Suppressor macrophage treated with lipopolysaccharide for 4 hours (primary cell): ENCODE measurements at places on chromosomes 2 and 18.

DNA sequence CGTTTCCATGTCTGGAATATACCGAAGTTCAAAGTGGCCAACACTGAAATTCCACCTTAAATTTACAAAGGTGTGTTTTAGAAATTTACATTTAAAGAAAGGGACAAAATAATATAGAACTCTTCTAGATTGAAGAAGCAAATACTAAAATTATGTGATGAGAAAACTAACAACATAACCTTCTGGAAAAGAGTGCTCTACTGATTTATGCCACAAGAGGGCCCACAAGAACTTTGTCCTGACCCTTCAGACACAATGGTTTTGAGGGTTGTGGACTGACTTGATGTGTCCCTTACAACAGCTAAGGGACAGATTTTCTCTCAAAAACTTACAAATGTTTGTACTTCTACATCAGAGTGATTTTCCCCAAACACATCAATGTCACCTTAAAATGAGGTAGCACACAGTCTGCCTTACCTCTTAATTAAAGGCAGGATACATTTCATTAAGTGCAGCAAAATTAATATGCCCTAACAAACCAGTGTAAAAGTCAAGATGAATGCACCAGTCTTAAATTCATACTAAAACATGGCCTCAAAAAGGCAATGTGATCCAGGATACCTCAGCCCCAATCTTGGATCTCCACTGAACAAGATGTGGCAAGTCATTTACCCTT is 36.2 kb downstream of the EIF2AK3 start:
- DNase-seq = peak; percentile 69

GRCh38 chr18:35778850-35779627 is 193.4 kb upstream of the RMP24 start:
- no peak for DNase-seq

DNA sequence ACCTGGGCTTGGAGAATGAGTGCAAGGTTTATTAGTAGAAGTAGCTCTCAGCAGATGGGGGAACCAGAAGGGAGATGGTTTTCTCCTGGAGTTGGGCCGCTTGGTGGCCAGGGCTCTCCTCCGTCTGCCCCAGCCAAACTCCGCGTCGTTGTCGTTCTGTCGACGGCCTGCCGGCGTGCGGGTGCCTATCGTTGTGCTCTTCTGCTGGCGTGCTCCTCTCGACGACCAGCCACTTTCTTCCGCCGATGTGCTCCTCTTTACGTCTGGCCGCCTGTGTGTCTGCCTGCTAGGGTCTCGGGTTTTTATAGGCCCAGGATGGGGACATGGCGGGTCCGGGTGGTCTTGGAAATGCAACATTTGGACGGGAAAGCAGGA is 119.1 kb downstream of the BMPR2 start:
- no peak for DNase-seq

DNA sequence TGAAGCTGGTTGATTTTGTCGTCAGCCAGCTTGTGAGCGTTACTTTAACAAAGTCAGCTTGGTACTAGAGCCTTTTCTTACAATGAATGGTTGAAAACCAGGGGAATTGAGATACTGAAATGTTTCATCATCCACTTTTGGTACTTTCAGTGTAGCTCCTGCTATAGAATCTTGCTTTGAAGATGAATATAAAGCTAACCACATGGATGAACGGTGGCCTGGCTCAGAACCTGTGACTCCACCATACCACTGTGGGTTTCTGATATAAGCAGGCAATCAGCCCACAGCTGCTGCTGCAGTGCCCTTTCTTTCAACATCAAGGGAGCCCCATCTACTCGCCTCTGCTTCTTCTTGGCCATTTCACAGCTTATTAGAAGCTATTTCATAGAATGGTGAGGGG is 53.2 kb upstream of the GPR45 start:
- no peak for DNase-seq

GRCh38 chr2:196075196-196075595 is 6.6 kb upstream of the DNAH7 start:
- DNase-seq = no peak

DNA sequence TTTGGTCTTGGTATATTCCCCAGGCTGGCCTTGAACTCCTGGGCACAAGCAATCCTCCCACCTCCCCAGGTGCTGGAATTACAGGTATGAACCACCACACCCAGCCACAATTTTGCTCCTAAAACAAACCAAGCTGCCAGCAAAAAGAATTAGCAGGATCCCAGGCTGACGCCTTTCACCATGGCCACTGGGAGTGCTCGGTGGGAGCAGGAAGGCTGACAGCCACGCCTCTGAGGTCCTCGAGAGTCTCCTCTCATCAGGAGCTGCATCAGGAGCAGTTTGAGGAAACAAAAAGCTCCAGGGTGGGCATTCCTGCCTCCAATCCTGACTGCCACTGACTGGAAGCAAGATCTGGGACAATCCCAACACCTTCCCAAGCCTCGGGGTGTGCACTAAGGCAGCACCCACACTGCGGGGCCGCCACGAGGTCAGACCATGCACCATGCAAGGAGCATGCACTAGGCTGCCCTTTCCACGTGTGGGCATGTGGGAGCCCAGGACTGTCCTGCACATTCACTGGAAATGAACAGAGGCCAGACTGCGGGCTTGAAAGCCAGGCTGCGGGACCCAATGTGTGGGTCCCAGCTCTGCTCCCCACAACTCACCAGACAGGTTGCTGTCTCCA is 51.4 kb downstream of the TFCP2L1 start:
- no peak for DNase-seq

GRCh38 chr2:22444281-22444680 is 940.7 kb upstream of the KLHL29 start:
- DNase-seq = no peak

DNA sequence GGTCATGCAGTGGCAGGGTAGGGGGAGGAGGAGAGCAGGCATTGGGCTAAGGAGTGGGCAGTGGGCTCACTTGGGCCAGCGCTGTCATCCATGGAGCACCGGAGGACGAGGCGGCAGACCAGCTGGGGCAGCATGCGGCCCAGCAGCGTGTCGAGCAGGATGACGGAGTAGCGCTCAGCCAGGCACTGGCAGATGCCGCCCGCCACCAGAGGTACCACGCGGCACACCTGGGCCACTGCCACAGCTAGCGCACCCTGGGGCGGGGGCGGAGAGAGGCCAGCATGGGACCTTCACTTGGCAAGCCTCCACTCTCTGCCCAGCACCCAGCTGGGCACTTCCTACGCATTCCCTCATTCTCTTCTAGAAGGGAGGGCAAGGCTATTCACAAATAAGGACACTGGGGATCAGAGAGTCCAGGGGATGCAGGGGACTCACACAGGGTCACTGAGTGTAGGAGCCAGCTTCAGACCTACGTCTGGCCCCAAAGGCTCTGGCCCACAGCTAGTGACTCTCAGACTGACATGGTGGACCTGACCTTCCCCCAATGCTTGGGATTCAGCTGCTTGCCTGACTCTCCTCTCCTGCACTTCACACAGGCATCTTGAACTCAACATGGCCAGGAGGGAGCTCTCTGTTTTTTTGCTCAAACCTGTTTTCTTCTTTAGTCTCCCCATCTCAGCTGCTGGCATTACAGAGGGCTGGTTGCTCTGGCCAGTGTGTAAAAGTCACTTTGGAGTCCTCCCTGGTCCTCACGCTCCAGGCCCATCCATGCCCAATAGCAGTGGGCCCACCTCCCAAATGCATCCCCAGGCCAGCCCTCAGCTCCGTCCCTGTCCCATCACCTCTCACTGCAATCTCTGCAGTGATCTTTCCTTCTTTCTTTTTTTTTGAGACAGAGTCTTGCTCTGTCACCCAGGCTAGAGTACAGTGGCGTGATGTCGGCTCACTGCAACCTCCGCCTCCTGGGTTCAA is 4.1 kb downstream of the SFTPB start:
- DNase-seq = no peak

DNA sequence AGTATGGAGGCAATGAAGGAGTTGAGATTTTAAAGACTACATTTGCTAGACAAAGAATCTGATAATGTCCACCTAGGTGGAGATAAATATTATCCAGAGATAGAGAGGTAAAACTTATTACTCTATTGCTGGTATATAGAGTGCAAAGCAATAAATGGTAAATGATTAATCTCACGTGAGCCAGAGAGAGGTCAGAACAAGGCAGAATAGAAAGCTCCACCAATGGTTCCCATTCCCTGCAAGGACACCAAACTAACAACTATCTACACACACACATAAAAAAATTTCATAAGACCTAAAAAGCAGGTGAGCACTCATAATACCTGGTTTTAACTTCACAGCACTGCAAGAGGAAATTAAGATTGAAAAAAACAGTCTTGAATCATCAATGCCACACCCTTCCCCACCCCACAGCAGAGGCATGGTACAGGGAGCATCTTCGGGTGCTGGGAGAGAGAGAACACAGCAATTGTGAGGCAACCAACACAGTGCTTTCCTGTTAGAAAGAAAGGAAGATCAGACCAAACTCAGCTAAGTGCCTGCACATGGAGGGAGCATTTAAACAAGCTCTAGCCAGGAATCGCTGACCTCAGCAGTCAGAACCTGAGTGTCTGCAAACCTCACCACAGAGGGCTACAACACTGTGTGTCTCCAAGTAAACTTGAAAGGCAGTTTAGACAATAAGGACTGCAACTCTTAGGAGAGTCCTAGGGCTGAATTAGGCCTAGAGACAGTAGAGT is 1432.6 kb upstream of the TMEFF2 start:
- no peak for DNase-seq

GRCh38 chr2:131517106-131517831 is 10.4 kb upstream of the CCDC74A start:
- DNase-seq = no peak

DNA sequence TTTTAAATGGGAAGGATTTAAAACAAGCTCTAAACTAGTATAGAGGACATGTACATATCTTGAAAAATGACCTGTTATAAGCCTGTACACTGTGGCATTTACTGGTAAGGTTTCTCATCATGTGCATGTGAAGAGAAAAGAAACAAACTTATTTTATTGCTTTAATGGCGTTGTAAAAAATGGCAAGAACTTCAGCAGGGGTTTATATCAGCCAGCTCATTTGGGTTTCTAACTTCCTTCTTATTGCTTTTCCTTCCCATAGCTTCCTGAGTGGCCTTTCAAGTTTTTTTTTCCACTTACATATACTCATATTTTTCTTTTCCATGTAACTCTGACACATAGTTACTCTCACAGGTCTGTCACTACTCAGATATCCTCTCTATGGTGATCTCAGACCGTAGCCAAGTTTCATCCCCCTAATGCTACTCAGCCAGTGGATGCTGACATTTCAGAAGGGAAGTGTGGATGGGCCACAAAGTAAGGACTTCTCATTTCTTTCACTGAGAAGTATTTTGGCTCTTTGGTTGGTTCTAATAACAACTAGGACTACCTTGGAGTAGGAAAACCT is 198.2 kb downstream of the PARD3B start:
- no peak for DNase-seq

- no peak for DNase-seq
These were observed 141.1 kb downstream of the MBD5 start for GRCh38 chr2:148161909-148162435.

- DNase-seq = no peak
These were observed 285.7 kb upstream of the UBE2E3 start for GRCh38 chr2:180694445-180695421.

GRCh38 chr2:238422940-238423339 is 3.8 kb upstream of the ASB1 start:
- no peak for DNase-seq

- no peak for DNase-seq
These were observed 105.1 kb upstream of the GALNT5 start for GRCh38 chr2:157152362-157152761.

- no peak for DNase-seq
These were observed 130.2 kb downstream of the VAPA start for GRCh38 chr18:10044054-10044453.

DNA sequence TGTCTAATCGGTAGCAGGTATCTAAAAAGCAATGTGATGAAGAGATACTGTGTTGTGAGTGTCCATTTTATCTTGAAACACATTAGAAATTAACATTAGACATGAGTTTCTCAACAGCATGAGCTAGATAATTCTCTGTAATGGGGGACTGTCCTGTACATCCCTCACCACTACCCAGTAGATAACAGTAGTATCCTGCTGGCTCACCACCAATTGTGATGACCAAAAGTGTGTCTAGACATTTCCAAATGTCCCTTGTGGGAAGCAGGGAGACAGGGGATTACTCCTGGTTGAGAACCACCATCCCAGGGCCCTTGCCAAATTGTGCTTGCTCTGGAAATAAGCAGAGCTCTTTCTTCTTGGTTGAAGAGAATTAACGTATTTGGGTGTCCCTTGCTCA is 239.3 kb downstream of the IRS1 start:
- no peak for DNase-seq

DNA sequence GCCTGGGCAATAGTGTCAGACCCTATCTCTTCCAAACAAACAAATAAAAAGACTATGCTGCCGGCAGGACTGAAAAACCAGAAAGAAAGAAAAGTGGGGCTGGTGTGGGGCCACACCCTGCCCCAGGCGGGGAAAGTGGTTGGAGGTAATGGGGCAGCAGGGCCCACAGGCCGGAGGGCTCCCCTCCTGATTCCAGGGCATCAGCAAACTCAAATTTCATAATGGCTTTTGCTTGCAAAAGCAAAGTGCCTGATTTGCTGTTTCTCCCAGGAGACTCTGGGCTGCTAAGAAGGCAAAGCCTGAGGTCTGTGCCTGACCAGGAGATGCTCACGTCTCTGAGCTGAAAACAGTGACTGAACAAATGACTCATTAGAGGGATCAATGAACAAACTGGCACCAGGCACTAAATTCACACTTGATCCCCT is 121.9 kb downstream of the HDAC4 start:
- no peak for DNase-seq

- DNase-seq = no peak
These were observed 126.6 kb downstream of the COMMD1 start for GRCh38 chr2:62032096-62032495.

GRCh38 chr18:77207540-77207939 is 42.1 kb upstream of the GALR1 start:
- peak; percentile 73 for DNase-seq

DNA sequence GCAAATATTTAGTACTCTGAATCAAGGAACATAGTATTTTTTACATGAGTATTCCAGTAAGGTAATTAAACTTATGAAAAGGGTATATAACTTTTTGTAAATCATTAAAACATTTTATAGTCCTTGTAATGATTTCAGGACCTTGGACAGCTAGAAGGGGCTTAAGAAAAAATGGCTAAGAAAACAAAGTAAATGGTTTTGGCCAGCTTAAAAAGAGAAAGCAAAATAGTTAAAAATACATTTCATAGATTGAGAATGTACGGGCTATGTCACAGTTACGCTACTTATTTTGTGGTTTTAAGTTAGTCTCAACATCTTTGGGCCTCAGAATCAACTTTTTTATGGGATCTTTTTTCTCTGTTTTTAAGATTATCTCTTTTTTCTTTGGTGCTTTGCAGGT is 26.7 kb downstream of the POLI start:
- no peak for DNase-seq

- no peak for DNase-seq
These were observed 271.5 kb downstream of the AGAP1 start for GRCh38 chr2:235765181-235765820.

DNA sequence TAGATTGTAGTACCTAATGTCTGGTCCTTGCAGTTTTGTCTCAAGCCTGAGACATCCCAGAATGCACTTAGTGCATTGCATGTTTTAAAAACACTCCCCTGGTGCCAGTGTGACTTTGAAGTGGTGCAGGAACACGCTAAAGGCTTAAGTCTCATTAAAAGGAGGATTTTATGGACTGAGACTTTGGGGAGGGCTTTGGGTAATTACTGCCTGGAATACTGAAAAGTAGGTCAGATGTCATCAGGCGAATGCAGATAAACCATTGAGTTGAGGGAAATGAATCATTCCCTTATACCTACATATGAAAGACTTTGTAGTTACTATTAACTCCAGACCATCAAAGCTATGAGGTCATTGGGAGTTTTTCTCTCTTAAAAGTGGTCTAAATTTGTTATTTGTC is 3.0 kb upstream of the OSBPL1A start:
- no peak for DNase-seq

- no peak for DNase-seq
These were observed 1977.7 kb upstream of the LRRTM1 start for GRCh38 chr2:82282111-82282882.
